Pancreas (tissue), 10 donors: ENCODE measurements at places on chromosomes 12 and 14.
A peak's percentile ranks its signal among the peaks of the same experiment; 100 is the strongest.

- DNase-seq = no peak
Measured at GRCh38 chr12:29191267-29191850, 42.3 kb downstream of the FAR2 start.

DNA sequence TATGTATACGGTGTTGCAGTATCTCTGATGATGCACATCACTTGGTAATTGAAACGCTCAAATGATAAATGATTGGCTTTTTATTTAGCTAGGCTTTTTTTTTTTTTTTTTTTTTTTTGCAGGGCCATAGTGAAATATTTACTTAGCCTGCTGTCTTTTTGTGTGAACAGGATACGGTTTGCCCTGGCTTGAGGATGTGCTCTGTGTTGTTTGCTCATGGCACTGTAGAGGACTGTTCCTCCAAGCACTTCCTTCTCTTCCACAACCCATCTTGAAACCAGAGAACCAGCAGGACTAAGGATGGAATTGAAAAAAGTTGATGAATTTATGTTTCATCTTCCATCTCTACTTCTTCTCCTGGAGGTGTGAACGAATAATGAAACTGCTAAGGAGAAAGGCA, 15.5 kb upstream of the SSPN start:
- no peak for DNase-seq

- no peak for DNase-seq
Measured at GRCh38 chr12:96236221-96236822, 42.1 kb downstream of the ELK3 start.

- DNase-seq = no peak
Measured at GRCh38 chr12:116431677-116432300, 127.4 kb upstream of the MAP1LC3B2 start.

DNA sequence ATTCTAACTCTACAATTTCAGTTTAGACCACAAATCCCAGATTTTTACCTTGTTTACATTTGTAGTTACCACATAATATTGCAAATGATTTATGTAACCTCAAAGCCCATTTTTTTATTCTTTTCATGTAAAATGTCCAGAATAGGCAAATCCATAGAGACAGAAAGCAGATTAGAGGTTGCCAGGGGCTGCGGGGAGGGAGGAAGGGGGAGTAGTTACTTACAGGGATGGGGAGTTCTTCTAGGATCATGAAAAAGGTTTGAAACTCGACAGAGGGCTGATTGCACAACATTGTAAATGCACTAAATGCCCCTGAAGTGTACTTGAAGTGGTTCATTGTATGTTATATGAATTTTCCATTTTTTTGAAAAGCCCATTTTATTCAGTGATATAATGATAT, 66.5 kb downstream of the PPP2R5C start:
- DNase-seq = no peak

DNA sequence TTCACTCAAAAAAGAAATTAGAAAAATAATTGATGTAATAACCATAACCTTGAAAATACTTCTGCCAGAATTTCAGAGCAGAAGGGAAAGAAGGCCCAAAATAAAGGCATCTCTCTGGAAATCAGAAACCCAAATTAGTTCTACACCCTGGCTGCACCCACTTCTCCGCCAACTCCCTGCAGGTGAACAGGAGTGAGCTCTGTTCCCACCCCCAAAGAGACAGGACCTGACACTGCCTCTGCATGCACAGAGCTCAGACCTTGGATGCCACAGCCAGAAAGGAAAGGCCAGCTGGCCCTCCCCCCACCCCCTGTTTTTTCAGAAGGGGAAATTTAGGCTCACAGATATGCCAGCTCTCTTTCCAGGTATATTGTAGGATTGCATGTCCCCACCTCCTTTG, 228.2 kb downstream of the BCL11B start:
- no peak for DNase-seq

- no peak for DNase-seq
Measured at GRCh38 chr14:65847075-65847847, 434.7 kb downstream of the FUT8 start.

DNA sequence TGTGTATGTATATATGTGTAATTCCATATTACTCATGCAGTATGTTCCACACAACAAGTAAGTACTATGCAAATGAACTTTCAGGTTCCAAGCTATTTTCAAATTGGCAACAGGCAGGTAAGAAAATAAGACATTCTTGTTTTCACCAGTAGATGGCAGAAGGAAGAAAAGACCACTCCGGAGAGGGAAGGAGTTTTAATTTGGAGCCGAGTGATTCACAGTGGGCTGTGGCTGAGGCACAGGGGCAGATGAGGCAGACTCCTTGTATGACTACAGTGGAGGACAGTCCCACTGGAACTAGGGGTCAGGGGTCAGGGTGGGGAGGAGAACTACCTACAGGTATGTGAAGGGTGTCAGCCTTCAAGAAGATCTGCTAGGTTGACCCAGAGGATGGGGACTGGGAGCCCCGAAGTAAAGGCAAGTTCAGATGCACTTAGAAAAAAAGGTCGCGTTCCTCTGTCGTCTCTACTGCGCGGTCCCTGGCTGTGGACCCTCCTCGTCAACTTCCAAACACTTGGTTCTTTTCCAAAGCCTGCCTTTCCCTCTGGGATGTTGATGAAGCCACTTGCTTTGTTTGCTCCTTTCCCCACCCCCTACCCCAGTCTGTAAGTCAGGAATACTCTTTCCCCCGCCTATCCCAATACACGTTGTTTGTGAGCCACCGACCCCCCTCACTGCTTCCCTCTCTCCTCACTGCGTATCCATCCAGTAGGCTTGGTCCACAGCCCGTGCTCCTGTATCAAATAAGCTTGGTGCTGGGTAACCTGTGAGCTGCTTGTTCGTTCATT, 24.1 kb downstream of the DDX47 start:
- DNase-seq = no peak

DNA sequence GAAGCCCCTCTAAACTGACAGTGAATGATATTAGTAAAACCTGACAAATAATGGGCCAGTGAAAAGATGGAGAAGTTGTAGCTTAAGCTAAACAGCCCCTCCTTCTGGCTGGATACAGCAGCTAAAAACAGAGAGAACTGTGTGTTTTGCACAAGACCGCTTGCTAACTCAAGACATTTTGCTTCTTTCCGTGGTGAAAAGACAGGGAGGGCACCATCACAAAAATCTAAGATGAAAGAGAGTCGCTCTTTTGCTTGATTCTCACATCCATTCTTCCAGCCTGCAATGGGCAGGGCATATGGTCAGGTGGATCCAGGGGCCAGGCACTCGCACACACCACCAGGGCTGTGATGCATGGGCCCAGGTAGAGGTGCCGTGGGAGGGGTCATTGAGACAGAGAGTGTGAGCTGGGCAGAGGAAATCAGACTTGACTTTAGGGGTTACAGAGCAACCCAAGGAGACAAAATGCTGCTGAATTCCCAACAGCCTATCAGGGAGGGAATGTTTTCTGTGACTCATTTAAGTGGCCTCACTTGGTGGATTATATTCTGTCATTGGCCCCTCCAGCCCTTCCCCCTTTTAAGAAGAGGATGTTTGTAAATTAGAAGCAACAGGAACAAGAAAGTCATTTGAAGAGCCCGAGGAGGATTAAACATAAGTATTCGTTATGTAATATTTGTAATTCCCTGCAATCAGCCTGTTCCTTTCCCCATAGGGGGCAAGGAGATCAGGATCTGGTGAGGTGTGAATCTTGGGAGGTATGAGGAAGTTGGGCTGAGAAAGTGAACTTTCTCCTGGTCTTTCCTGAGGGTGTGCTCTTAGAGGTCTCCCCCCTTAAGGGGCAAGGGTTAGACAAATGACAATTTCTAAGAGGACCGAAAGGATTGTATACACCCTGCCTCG, 12.3 kb downstream of the EMP1 start:
- DNase-seq = no peak

DNA sequence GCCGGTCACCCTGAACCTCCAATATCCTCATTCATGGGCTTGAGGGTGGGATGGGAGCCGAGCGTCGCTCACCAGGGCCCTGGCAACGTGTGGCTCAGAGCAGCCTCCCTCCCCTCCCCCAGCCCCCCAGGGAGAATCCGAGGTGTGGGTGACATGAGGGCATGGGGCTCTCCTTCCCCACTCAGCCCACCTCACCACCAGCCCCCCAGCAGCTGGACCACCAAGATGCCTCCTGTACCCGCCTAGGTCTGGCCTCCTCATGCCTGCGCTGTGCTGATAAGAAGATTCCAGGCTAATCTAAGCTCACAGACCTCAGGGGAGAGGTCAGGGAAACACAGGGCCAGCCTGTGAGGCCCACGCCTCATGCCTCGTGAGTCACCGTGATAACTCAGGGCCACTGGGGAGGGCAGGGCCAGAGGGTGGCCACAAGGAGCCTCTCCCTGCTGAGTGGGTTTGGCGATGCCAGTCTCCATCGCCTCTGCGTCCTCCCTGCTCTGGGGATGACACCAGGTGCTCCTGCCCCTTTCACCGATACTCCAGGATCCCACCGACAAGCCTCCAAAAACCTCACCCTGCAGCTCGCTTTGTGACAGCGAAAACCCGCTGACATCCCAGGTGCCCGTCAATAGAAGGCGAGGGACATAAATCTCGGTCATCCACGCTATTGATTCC, 56.9 kb downstream of the TESC start:
- DNase-seq = no peak

GRCh38 chr14:23123419-23123818, 4.4 kb upstream of the CEBPE start:
- DNase-seq = peak; percentile 90

DNA sequence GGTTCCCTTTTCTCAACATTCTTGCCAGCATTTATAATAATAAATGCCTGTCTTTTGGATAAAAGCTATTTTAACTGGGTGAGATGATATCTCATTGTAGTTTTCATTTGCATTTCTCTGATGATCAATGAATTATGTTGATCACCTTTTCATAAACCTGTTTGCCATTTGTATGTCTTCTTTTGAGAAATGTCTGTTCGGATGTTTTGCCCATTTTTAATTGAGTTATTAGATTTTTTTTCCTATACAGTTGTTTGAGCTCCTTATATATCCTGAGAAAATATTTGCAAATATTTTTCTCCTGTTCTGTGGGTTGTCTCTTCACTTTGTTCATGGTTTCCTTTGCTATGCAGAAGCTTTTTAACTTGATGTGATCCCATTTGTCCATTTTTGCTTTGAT, 8.1 kb upstream of the LIMA1 start:
- no peak for DNase-seq

DNA sequence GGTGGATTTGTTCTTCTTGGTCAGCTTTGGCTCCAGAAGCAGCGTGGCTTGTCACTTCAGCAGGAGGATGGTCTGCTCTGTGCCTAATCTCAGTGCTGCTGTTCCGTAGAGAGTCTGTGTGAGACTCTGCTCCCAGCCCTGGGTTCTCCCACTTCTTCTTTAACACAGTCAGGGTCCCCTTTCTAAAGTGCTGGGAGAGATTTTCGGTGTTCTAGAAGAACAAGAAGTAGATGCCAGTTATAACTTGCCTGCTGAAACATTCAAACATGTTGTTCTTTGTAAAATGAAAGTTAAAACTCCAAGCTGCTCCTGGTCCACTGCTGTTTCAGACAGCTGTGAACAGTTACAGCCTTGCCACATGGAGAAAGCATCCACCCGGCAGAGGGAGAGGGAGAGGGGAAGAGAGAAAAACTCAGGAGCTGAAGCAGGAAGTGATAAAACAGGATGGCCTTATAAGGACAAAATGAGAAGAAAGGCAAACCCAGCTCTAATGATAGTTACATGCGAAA, 55.2 kb upstream of the CERS5 start:
- DNase-seq = no peak

DNA sequence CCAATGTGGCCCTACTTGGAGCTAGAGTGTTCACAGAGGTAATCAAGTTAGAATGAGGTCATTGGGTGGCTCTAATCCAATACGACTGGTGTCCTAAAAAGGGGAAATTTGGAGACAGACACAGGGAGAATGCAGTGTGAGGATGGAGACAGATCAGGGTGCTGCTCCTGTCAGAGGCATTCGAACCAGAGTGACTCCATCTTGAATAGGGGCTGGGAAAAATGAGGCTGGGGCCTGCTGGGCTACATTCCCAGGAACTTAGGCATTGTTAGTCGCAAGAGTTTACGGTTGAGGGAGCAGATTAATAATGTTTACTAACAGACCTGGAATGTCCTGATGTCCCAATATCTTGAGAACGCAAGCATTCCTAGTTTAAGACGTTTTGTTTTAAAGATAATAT, 20.2 kb downstream of the TNFAIP2 start:
- DNase-seq = no peak

DNA sequence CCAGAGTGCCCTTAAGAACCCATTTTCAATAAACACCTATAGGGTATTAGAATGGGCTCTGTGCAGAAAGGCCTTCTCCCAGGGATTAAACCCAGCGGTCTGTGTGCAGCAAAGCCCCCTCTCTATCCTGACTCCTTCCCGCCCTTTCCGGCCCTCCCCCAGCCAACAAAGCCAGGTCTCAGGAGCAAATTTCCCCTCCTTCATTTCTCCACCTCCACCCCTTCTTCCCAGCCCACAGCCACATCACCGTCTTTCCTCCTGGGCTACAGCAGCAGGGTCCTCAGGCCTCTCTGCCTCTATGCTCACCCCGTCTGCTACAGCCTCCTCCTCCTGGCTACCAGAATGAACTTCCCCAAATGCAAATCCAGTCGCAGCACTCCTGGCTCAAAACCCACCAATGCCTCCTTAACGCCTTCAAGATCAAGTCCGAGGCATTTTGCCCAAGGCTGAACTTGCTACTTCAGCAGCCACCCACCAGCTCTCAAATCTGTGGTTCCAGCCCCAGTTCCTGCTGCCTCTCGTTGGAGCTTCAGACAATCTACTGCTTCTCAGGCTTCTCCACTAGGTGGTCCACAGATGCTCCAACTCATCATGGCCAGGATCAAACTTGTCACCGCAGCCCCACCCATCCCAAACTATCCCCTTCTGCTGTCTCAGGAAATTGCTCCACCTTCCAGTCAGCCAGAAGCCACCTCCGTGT, 134.8 kb downstream of the BCL11B start:
- DNase-seq = no peak

DNA sequence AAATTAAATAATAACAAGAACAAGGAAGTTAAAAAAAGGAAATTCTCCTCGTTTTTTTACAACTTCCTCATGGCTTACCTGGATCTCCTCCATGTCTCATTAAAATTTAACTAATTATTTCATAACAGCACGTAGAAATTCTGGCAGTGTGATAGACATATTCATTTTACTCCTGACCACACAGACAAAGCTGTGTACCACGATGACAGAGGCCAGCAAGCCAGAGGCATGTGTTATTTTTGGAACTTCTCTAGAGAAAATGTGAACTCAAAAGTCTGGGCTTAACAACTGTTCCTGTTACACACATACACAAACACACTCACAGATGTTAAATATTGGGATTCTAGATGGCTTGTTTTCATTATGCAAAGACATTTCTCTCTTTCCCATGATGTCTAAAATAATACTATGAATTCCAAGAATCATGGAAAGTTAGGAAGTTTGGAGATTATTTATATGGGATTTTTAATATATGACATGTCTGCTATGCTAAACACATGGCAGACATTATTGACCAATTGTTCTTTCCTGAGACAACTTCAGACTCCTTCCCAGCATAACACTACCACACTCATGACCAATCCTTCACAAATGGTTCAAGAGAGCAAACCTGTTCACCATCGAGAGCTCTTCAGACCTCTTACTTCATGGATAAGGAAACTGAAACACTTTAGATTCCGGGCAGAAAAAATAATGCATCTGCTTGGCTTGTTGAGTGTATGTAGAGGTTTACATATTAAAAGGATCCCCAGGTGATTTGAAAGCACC, 158.7 kb downstream of the DACT1 start:
- no peak for DNase-seq
